ENCODE measurements at places on chromosomes 12 and 14. TPM values are rescaled to one million over a fixed set of nuclear protein-coding genes. Genes with fewer than 3 reads are reported as not detected.
A peak's percentile ranks its signal among the peaks of the same experiment; 100 is the strongest.

The SPIC gene
- total RNA-seq = 1.5 TPM

The ASCL1 gene
- 0.20 TPM for total RNA-seq

The SCNN1A gene
- not detected for total RNA-seq

The PZP gene
- 1.7 TPM for total RNA-seq

The ARHGAP9 gene
- total RNA-seq = 2.8 TPM

The SERPINA10 gene
- total RNA-seq = 0.25 TPM

- no peak for ATAC-seq
These were observed 270.8 kb upstream of the BTG1 start for GRCh38 chr12:92416385-92416812.

DNA sequence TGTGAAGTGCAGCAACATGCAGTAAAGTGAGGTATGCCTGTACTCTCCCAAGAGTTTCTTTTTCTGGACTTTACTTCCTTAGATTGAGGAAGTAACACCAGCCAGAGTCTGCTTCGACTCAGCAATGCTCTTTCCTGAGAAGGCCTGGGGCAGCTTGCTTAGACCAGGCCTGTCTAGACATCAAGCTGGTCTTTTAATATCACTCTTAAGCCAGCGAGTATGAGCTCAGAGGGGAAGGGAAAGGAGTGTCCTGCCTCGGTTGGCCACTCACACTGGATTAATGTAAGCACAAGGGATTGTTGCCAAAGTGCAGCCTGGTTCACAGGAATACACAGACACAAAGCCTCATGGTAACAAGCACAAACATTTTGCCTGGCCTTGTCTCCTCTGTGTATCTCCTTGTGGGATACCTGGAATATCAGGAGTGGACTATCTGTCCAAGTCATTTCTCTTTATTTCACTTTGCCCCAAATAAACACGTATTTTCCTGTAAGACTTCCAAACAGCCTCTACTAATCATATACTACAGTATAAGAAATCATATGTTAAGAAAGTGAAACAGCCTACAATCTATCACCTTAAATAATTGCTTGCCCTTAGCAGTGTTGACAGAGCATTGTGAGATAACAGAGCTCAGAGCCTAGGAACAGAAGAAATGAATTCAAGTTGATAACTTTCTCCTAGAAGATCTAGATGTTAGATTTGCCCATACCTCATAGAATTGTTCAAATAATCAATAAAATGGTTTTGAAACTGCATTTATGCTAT lies 121.2 kb upstream of the DAAM1 start:
- ATAC-seq = no peak

GRCh38 chr12:12986775-12987331 lies 13.2 kb downstream of the HEBP1 start:
- ATAC-seq = peak; percentile 13

GRCh38 chr14:104967386-104968152 lies 10.6 kb downstream of the AHNAK2 start:
- ATAC-seq = peak; percentile 68

- no peak for ATAC-seq
These were observed 6.8 kb upstream of the CEP128 start for GRCh38 chr14:80948291-80948690.

DNA sequence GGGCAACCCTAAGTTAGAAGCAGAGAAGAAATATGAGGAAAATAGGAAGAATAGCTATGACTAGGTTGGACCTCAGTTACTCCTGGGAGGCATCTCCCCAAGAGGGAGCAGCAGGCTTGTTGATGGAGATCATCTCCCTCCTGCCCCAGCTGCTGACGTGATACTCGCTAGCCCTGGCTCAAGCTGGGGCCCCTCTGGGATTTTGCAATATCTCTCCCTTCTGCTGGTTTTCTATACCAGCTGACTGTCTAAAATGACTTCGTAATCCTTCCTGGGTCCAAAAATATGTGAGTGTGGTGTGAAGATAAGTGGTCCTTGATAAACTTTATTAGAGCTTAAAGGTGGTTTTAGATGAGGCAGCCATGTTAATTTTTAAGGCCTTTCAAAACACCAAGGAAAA lies 4.5 kb upstream of the HECTD4 start:
- no peak for ATAC-seq

GRCh38 chr14:23114669-23115038 lies 4.4 kb downstream of the CEBPE start:
- ATAC-seq = no peak

DNA sequence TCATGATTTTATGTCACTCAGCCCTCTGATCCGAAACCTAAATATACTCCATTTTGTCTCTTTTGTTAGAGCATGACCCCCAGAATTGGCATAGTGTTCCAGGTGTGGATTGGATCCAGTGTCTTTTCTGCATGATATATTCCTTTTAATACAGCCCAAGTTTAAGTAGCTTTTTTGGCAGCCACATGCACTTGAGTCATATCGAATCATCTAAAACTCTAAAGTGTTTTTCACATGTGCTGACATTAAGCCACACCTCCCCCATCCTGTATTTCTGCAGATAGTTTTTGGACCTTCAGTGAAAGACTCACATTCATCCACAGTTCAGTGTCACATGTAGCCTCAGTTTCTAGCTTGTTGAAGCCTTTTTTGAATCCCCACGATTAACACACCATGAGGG lies 30.6 kb downstream of the BORCS5 start:
- ATAC-seq = no peak

- ATAC-seq = no peak
These were observed 6.2 kb downstream of the EIF2S3B start for GRCh38 chr12:10511756-10512355.

- no peak for ATAC-seq
These were observed 3.1 kb downstream of the PYGL start for GRCh38 chr14:50941151-50941550.

GRCh38 chr12:127579446-127579845 lies 687.5 kb upstream of the TMEM132C start:
- ATAC-seq = no peak

DNA sequence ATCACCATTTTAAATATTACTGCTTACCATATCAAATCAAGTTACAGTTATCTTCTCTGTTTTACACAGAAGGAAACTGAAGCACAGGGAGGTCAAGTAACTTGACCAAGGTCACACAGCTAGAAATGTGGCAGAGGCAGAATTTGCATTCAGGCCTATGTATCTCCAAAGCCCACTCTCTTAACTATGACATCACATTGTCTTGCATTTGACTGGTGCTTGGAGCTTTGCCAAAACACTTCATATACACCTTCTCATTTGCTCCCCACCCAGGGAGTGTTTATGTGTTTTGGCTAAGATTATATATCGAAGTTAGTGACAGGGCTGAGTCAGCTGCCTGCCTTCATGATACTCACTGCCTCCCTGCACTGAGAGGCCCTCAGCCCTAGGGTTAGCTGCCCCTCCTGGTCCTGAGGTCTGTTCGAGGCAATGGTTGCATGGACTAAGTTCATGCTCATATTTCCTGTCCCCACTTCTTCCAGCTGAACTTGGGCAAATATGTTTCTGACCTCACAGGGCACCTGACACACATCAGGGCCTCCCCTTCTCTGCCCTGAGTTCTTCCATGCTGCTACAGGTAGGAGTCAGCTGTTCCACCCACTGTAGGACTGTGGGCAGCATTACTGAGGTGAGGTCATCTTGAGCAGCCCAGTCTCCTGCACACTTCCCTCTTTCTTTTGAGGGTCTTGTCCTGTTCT lies 1.8 kb downstream of the GALNT6 start:
- ATAC-seq = peak; percentile 2

- ATAC-seq = no peak
These were observed 3.1 kb downstream of the ADCY4 start for GRCh38 chr14:24331731-24332267.

DNA sequence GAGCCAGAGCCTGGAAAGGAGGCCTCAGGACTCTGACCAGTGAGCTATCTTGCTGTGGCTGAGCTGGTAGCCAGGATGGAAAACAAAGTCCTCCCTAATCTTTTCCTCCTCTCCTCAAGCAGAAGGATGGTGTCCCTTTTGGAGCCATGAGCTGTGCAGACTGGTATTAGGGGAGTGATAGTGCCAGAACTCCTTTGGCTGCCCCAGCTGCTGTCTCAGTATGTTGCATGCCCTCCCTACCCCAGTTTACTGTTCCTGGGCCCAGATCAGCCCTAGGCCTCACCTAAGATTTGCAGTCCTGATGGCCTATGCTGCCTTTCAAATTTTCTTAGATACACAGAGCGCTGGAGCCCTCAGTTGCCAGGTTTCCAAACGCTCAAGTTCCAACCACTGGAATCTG lies 150.3 kb upstream of the ALG10B start:
- ATAC-seq = no peak
